ENCODE measurements at places on chromosomes 6 and 20. TPM values are rescaled to one million over a fixed set of nuclear protein-coding genes. Genes with fewer than 3 reads are reported as not detected.

- DNase-seq: peak; percentile 92
- no peaks in the 10 kb centered on the region for H3K27me3 ChIP-seq
- peaks cover 79% of the 10 kb centered on the region for H3K4me1 ChIP-seq
Observed at GRCh38 chr6:39934131-39934757, at the start of gene MOCS1. Gene MOCS1, minus strand, starts transcription at chr6:39934462. Its CDS starts 45 bp downstream, at chr6:39934417.

HLA-DMB gene
- total RNA-seq: 9.1 TPM

DNA sequence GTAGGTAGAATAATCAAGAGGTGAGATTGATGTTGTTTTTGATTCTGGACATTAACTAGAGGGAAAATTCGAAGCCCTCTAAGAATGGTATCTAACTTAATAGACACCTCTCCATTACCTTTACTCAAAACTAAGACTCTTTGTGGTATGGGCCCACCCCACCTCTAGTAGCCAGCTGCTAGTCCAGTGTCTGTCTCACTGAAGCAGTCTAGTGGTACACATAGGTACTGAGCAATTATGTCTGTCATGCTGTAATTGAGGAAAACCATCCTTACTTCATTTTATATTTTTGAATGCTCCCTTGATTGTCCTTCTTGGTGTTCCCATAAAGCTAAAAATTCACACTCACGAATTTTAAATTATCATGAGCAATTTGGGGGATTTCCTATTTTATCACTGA is 290.7 kb downstream of the ARHGAP18 start:
- peaks cover 20% of the 10 kb centered on the region for H3K4me1 ChIP-seq
- H3K27me3 ChIP-seq: no peaks in the 10 kb centered on the region
- DNase-seq: no peak
- H3K36me3 ChIP-seq: peaks cover 15% of the 10 kb centered on the region
- no peak overlapping the region for H3K27ac ChIP-seq
- H3K4me3 ChIP-seq: no peak overlapping the region

NNAT gene
- total RNA-seq: 0.33 TPM

GRCh38 chr20:42492290-42492689 is 697.4 kb downstream of the PTPRT start:
- H3K4me1 ChIP-seq: no peaks in the 10 kb centered on the region
- H3K36me3 ChIP-seq: no peaks in the 10 kb centered on the region
- no peak for DNase-seq
- H3K27me3 ChIP-seq: no peaks in the 10 kb centered on the region
- H3K27ac ChIP-seq: no peak overlapping the region

FILIP1 gene
- total RNA-seq: 173 TPM

PPP1R18 gene
- 14.5 TPM for total RNA-seq

DNA sequence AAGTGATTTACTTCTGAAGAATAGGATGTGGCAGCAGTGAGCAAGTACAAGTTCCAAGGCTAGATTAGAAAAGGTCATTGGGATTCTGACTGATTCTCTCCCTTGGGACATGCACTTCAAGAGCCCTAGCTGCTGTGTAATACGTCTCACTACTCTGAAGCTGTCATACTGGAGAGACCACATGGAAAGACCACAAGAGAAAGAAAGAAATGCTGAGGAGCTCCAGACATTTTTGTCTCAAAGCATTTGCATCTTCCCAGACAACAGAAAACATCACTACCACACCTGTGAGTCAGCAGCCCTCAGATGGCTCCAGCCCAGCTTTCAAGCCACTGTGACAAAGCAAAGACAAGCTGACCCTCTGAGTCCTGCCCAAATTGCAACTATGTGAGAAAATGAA is 20.7 kb downstream of the TENT5A start:
- no peak overlapping the region for H3K4me3 ChIP-seq
- H3K4me1 ChIP-seq: peaks cover 17% of the 10 kb centered on the region
- no peak for DNase-seq

- DNase-seq: no peak
- H3K4me3 ChIP-seq: no peak overlapping the region
Observed at GRCh38 chr6:15305496-15305895, 59.6 kb downstream of the JARID2 start.
